ENCODE measurements at places on chromosomes 11 and 22.

DNA sequence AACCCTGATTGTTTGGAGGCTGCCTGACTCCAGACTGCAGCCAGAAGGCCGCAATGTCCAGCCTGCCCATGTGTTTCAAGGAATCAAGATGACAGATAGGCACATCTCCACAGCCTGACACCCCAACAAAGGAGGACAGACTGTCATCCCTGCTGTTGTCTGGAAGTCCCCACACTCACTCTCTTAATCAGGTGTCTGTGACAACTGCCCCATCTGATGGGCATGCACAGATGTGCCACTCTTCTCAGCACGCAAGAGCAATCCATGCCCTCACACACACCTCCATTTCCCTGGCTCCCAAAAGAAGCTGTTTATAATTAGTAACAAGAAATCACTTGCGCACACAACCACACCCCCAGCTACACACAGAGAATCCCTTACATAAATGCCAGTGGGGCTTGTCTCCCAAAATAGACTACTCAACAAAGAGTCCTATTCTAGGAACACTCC, 117.6 kb downstream of the C11orf58 start:
- no peak for DNase-seq

- no peak for DNase-seq
Measured at GRCh38 chr11:104765401-104766095, 132.7 kb downstream of the CASP12 start.

DNA sequence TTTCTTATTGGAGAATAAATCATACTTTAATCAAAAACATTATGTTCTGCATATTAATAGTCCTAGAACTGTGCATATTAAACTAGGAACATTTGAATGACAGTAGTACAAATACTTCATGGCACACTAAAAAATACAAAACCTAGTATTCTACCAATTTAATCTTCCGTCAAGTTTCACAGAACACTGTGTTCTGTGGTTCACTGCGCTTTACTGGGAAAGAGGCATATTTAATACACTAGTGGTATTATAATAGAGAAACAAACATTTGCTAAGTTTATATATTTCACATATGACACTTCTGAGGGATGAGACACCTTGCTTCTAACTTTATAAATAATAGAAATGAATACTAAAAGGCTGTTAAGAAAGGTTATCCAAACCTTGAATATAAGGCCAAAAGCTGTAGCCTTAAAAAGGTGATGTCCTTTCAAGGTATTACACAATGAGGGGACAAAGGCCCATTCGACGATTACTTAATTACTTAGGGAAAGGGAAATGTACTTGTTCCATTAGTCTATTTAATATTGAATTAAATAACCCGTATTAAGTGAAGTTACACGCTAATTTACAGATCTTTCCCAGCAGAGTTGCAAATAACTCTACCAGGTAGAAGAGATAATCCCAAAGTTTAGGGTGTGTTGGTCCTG, 48.0 kb downstream of the NARS2 start:
- no peak for DNase-seq

DNA sequence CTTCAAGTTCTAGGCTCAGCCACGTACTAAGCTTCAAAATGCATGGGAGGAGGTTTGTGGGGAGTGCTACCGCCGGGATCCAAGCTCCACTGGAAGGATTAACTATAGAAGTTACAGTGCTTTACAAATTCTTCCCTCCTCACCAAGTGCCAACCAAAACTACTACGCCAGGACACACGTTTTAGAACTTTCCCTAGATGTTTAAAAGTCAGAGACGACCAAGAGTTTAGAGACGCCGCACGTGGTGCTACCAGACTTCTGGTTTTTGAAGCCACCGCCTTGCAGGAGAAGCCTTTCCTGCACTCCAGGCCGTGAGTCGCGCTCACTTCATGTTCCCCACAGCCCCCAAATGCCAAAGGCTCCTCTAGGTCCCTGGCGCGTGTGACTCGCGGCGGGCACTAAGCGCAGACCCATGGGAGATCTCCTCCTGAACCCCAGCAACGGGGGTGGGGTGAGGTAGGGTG, 734 bp downstream of the SNU13 start:
- no peak for DNase-seq

GRCh38 chr22:48753381-48753730, 1074.3 kb downstream of the BRD1 start:
- no peak for DNase-seq

All from T47D (cell line).